Activated naive CD4-positive, alpha-beta T cell treated with anti-CD3 and anti-CD28 coated beads, Interleukin-2, amount 50 U/mL, for 16 hours (primary cell): ENCODE measurements at places on chromosomes 3 and 15.

- no peak for DNase-seq
Measured at GRCh38 chr3:88467191-88467590, 317.4 kb downstream of the C3orf38 start.

DNA sequence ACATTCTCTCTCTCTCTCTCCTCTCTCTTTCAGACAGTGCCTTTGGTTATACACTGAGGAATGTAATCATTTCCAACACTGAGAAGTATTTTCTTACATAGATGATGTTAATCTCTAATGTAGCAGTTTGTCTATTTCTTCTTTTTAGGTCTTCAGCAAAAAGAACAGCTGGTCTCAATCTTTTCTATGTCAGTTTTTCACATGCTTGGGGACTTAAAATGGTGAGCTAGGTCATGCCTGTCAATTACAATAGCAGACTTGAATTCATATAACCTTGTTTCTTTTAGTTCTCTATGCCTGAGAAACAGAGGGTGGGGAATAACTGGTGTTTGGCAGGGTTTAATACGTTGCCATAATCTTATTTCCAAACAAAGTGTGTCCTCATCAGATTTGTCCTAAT is 786.2 kb downstream of the SQOR start:
- no peak for DNase-seq

GRCh38 chr15:77634266-77634962 is 1.7 kb upstream of the LINGO1 start:
- DNase-seq, result peak; percentile 63

DNA sequence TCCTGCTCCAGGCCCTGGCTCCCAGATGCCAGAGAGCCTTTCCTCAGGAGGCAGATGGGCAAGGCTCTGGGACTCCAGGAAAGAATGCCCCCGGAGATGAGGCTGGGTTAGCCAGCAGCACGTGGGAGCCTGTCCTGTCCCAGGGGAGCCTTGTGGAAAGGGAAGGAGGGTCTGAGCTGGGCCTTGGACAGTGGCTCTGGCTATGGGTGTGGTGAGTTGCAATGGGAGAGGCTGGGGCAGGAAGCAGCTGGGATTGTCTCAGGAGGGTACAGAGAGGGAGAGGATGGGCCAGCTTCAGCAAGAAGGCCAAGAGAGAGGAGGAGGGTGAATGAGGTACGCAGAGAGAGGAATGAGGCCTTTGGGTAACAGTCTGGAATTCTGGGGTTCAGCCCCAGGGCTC is 17.4 kb upstream of the CACNA2D2 start:
- DNase-seq, result no peak

GRCh38 chr3:140440446-140440845 is 237.4 kb upstream of the TRIM42 start:
- DNase-seq, result no peak

DNA sequence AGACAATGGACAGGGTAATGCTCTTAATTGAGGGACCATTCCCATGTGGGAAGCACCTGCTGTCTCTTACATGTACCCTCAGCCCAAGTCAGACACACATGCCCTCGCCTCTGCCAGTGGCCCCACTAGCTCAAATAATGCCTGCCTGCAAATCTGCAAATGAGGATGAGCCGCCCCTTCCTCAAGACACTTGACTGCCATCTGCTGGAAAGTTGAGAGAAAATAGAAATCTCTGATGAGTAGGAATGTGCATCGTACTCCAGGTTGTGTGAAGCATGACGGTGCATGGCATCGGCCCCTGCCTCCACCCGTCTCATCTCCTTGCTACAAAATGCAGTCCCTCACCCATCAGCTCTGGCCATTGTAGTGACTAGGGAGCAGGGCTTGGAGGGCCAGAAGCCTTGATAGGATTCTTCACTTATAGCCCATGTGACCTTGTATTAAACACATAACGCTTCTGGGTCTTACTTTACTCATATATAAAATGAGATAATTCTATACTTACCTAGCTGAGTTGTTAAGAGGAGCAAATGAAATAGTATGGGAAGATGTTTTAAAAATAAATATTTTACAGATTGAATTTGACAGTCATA is 6.3 kb upstream of the SCN5A start:
- no peak for DNase-seq

- no peak for DNase-seq
Measured at GRCh38 chr15:39242345-39242744, 338.5 kb upstream of the THBS1 start.

DNA sequence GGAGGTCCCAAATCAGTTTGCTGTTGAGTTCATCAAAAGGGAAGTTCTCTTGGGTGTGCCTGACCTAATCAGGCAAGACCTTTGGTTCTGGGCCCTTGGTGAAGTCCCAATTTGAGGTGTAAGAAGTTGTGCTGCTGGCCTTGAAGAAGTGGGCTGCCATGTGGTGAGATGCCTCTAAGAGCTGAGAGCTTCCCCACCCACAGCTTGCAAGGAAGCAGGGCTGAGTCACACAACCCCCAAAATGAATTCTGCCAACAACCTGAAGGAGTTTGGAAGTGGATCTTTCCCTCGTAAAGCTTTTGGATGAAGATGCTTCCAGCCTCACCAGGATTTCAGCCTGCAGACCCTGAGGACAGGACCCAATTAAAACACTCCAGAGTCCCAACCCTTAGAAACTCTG is 129.3 kb upstream of the NSMCE3 start:
- DNase-seq, result no peak

DNA sequence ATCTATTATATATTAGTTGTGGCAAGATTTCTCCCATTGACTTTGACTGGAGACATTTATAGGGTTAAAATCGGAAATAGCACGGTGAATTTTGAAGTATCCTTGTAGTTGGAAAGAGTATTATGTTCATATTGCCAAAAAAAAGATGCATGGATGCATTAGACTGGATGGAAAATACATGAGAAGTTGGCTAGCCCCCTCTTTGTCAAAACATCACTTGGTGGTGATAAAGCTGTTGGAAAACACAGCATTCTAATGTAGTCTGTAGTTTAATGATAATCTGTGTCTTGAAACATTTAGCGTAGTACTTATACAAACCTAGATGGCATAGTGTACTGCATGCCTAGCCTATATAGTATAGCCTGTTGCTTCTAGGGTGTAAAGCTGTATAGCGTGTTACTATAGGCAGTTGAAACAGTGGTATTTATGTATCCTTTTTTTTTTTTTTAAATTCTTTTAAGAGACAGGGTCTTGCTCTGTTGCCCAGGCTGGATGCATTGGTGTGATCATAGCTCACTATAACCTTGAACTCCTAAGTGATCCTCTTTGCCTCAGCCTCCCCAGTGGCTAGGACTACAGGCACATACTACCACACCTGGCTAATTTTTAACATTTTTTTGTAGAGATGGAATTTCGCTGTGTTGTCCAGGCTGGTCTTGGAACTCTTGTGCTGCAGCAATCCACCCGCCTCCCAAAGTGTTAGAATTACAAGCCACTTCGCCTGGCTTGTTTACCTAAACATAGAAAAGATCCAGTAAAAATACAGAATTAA is 21.8 kb downstream of the CTNNB1 start:
- no peak for DNase-seq

- no peak for DNase-seq
Measured at GRCh38 chr3:41163421-41163820, 35.9 kb upstream of the CTNNB1 start.

DNA sequence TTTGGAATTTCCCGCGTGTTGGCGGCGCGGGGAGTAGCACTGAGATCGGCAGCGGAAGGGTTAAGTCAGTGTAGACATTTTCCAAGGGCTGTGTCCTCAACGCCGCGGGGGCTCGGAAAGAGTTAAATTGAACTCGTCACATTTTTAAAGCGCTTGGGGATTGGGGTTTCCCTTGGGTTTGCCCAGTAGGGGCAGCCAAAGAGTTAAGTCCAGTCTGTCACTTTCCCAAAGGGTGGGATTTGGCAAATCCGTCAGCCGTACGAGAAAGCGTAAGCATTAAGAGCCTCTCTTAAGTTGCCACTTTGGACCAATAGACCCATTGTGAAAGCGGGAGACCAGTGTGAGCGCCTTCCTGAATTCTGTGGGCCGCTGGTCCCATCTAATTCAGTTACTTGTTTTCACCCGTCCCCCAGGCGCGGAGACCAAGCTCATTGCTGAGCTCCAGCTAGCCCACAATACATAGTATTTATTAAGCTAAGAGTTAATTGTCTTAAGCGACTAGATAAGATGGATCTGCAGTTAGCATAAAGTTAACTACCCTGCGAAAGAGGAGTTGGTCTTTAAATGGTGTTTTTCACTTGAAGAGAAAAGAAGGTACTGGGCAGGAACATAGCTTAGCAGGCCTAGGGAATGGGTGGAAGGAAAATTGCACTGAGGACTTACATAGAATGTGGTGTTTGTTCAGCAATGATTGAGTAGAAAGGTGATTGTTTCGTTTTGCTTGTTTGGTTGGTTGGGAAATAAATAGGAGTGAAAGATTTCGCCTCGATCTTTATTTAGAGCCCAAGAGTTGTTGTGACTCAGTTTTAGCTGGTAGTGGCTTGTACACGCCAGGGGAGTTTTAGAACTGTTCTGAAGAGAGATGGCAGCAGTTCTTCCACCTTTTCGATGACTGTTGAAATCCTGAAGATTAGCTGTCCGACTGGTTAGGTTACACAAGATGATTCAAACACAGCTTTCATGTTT is 932 bp downstream of the ARL8B start:
- no peak for DNase-seq

GRCh38 chr15:96421178-96421601 is 90.7 kb downstream of the NR2F2 start:
- no peak for DNase-seq

GRCh38 chr3:9012521-9012920 is 49.2 kb upstream of the RAD18 start:
- DNase-seq, result no peak

DNA sequence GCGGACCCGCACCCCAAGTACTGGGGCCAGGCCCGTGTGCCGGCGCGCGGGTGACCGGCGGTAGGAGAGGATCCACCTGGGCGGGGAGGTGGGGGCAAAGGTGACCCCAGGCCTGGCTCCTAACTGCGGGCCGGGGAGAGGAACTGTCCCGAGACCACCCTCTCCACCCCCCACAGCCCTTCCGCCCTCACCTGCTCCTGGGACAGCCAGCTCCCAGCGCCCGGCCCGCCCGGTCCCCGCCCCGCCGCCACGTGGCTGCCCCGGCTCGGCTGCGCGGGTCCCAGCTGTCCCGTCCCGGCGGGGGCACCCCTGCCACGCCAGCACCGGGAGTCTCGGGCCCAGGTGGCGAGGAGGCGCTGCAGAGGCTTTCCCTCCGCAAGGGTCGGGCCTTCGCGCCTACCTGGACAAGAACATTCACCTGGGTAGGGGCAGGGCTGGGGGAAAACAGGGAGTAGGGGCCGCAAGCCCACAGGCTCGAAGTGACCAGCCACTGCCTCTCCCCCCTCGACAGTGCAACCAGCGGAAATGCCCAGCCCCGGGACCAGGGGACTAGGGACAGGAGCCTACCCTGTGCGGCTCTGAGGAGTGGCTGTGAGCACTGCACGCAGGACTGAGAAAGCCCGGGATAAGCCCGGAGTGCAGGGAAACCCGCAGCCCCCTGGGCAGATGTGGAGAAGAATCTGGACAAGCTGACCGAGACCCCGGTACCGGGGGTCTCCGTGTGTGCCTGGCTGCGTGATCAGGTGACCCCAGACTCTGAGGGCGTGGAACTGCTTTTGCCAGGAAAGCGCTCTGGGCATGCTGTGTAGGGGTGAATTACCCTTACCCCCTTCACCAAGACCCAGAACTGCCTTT is at the start of gene SLC12A8:
SLC12A8 (minus strand) TSS at position 240 of the 855 bp plus-strand sequence. CDS start 1,399 bp downstream, outside the sequence.
- peak; percentile 17 for DNase-seq

DNA sequence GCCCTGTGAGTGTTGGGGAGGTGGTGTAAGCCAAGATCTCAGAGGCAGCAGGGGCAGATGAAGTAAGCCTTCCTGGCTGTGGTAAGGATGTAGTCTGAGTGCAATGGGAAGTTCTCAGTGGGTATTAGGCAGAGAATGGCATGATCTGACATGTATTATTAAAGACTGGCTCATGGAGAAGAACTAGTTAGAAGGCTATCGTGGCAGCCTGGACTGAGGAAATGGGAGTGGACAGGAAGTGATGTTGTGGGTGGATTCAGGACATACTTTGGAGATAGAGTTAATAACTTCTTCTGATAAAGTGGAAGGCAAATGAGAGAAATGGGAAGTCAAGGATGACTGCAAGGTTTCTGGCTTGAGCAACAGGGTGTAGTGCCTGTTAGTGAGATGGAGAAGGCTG is 250.9 kb upstream of the CFAP20DC start:
- DNase-seq, result no peak

DNA sequence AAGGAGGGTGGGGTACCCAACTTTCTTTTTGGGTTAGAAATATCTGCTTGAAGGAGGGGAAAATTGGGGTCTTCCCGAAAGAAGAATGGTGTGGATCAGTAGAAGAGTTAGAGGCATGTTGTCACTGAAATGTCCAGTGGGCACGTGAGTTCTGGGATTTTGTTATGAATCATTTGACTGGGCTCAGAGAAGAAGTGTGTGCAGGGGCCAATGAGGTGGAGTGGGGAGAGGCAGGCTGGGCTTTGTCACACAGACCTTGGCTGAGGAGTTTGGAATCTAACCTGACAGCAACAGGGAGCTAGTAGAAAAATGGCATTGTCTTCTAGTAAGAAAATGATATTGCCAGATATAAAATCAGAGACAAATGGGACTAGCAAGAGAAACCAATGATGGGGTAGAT is 436.8 kb downstream of the MFSD1 start:
- DNase-seq, result no peak

GRCh38 chr3:18445401-18446148 is 20.4 kb upstream of the SATB1 start:
- peak; percentile 73 for DNase-seq

DNA sequence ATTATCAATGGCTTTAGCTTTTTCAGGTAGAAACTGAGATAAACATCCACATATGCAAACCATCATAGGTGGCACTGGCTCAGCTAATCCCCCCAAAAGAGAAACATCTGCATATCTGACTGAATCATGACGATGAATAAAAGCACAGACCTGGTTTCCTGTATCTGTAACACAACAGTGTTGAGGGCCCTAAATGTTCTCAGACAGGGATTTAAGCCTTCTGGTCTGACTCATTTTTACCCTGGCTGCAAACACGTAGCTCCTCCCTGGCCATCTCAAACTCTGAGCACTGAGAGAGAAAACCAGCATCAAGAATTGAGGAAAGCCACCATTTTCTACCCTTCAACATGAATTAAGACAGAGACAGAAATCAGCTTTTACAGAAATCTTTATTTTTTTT is 35.2 kb downstream of the GLB1 start:
- DNase-seq, result peak; percentile 24

DNA sequence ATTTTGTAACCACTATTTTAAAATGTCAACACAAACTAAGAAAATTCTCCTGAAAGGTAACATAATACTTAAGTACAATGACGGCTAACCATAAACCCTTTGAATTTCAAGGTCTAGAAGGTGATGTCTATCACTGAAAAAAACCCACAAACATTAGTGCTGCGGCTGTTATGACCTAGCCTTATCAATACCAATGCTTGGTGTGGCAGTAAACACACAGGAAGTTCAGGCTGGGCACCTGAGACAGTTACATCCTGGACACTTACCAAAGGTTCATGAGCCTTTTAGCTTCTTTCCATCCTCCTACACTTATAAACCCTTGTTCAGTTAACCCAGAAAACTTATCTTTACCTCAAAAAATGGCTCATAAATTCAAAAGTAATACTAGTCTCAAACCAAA is 5.8 kb downstream of the HSPBAP1 start:
- DNase-seq, result no peak

- no peak for DNase-seq
Measured at GRCh38 chr3:171688002-171688401, 122.3 kb downstream of the PLD1 start.

GRCh38 chr3:104911376-104911775 is 455.3 kb upstream of the ALCAM start:
- no peak for DNase-seq
